CD4-positive, alpha-beta T cell treated with Interleukin-6 for 4 hours (primary cell): ENCODE measurements at places on chromosomes 12 and 14.
A peak's percentile ranks its signal among the peaks of the same experiment; 100 is the strongest.

DNA sequence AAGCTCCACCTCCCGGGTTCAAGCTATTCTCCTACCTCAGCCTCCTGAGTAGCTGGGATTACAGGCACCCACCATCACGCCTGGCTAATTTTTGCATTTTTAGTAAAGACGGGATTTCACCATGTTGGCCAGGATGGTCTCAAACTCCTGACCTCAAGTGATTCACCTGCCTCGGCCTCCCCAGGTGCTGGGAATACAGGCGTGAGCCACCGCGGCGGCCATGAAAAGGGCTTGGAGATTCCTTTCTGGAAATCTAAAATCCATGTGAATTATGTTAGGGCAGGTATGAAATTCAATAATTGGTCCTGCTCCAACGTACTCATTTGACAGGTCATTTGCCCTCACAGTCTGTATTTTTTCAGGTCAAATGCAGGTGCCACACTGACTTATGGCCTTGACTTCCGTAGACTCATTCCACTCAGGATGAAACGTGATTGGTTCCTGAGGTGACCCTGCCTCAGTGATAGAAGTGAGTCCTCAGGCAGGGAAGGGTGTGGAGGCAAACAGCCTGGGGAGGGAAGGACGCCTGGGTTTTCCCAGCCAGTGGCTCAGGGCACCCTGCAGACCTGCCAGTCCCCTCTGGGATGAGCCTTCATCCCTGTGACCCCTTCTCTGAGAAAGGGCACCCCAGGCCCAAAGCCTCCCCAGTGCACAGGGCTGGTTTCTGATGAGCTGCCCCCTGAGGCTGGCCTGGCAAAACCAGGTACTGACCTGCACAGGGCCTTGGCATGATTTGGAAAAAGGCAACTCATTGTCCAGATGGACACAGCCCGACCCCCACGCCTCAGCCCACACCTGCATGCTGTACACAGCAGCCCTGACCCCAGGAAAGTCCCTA, 48.7 kb downstream of the PSMA6 start:
- no peak for DNase-seq

GRCh38 chr12:3884671-3885070, 11.5 kb upstream of the PARP11 start:
- no peak for DNase-seq

DNA sequence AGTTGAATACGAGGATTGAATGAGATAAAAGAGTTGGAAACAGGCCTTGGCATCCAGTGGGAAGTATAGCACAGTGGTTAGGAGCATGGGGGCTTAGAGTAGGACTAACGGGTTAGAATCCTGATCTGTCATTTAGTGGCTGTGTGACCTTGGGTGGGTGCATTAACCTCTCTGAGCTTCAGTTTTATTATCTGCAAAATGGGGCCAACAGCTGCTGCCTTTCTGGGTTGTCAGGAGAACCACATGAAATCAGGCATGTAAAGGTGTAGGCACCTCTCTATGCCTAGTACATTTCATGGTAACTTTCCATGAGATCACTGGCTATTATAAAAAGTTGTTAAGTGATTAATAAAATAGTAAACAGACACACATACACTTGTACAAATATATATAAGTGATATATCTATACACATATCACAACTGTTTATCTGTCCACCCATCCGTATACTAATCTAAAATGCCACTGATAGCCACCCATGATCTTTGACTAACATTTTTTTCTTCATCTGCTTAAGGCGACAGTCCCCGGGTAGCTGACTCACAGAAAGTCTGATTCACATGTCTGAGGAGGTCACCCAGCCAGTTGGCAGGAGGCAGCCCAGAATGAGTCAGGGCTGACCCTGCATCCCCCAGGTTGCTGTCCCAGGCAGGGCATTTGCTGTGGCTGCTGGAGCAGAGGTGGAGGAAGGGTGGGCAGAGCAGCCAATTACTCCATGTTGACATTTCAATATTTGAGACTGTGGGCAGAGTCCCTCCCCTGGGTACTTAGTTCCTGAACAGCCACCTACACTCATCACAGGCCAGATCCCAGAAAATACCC, 125.6 kb upstream of the NOS1 start:
- no peak for DNase-seq

- DNase-seq, result no peak
These were observed 215.0 kb upstream of the USP15 start for GRCh38 chr12:62045211-62045610.

- no peak for DNase-seq
These were observed 6.0 kb upstream of the SPTLC2 start for GRCh38 chr14:77622366-77622961.

- no peak for DNase-seq
These were observed 135.7 kb downstream of the TMEM132C start for GRCh38 chr12:128402486-128403243.

DNA sequence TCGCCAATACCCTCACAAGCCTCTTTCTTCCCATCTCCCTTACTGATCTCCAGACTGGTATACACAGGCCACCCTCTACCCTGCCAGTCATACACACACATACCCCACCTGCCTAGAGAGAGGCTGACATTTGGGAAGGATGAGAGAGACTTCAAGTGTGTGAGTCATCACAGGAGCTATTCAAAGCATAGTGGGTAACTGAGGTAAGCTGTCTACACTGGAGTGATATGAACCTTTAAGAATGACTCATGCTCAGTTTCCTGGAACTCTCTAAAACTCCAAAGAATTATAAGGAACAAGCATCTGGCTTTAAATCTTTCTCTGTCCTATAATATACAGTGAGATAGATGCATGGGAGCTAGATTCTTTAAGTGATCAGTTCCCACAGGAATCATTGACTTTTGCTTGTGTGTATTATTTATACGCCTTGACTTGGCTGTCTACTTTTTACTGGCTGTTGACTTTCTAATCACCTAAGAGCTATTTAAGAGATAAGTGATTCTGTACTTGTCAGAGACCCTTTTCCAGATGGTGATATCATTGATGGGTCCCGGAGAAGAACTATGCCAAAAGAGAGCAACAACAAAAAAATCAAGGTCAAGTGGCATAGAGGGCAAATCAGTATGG, 5.8 kb downstream of the IGF1 start:
- DNase-seq, result no peak

DNA sequence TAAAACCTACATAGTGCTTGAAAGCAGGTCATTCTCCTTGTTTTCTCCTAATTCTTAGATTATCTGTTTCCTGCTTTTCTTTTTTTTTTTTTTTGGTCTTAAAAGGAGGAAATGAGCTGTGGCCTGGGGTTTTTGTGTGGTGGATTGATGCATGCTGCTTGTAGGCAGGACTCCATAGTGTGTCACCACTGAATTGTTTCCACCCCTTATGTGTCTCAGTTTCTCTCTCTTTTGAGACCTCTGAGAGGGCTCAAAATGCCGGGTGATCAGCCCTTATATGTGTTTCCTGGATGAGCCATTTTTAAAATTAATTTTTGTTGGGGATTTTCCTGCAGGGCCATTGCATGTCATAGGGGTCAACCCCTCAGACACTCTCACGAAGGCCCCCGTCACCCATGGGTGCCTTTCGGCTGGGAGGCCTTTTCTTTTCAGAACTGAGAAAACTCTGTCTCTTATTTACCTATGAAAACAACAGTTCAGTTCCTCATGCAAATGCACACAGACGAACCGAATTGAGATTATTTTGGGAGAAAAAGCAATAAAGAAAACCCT, 32.0 kb upstream of the LRRK2 start:
- peak; percentile 5 for DNase-seq

DNA sequence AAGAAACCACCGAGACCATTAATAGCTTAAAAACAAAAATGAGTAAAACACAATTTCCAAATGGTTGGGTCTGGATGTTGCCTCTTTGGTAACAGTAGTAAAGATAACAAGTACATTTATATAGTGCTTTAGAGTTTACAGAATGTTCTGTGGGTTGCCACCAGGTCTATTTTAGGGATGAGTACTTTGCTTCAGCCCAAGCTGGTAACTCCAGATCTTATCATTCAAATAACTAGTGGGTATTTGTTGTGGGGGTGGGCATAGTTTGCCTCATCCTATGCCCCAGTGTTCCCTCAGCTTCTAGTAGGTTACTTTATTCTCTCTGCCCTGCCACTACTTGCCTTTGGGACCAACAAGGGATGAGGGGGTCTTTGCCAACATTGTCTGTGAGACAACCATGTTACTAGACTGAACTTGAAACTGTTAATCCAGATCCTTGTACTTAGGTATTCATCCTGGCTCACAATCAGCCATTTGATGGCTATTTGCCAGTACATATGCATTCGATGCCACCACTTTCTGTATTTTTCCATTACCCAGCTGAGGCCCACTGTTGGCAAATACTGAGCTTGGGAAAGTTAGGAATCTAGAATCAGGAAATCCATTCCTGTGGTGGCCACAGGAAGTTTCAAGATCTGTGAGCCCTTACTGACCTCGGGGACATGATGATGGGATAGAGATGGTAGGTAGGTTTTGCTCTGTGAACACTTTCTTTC, 17.6 kb upstream of the AKAP6 start:
- DNase-seq, result no peak

- peak; percentile 89 for DNase-seq
These were observed 3.0 kb downstream of the LTBP2 start for GRCh38 chr14:74608959-74609611.

DNA sequence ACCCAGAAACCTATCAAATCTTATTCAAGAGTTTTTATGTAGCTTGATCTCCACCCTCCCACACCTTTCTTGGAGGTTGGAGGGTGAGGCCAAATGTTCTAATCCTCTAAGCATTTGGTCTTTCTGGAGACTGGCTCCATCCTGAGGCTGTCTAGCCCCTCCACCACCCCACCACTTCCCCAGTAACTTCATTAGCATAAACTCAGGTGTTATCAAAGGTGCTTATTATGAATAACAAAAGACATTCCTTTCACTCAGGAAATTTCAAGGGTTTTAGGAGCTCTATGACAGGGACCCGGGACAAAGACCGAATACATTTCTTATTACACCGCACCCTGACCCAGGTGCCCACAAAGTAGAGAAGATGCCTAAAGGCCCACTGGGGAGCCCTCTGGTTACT, 2.8 kb upstream of the TMEM229B start:
- no peak for DNase-seq

GRCh38 chr14:77885367-77885766, 85.5 kb downstream of the ADCK1 start:
- no peak for DNase-seq

DNA sequence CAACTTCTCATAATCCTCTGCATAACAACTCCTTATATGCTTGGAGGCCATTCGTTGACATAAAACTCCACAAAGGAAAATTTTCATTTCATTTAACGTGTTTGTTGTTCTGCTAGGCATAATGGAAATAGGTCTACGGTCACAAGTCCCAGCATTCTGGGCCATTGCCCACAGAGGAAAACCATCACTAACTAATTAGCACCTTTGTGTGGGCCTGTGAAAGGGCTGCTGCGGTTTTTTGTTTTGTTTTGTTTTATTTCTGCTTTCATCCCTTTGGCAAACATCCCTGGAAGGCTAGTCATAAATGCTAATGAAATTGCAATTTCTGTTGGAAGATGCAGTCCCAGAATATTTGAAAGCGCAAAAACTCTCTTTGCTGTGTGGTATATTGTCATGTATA, 180.3 kb downstream of the RMST start:
- no peak for DNase-seq

- peak; percentile 52 for DNase-seq
These were observed 2.9 kb upstream of the NAB2 start for GRCh38 chr12:57085999-57086492.

GRCh38 chr14:89616852-89617341, 199.9 kb upstream of the FOXN3 start:
- DNase-seq, result peak; percentile 53

- peak; percentile 88 for DNase-seq
These were observed 518.7 kb downstream of the TMEM121 start for GRCh38 chr14:106044949-106045596.

- DNase-seq, result peak; percentile 34
These were observed 3.0 kb downstream of the ARG2 start for GRCh38 chr14:67622675-67623074.

GRCh38 chr12:124259154-124260066, 35.5 kb upstream of the RFLNA start:
- no peak for DNase-seq

- DNase-seq, result no peak
These were observed 2.0 kb downstream of the SERPINA1 start for GRCh38 chr14:94386085-94387031.

GRCh38 chr12:105167346-105167745, 59.8 kb downstream of the WASHC4 start:
- no peak for DNase-seq

GRCh38 chr14:22588526-22589095, 413 bp downstream of the DAD1 start:
- DNase-seq, result no peak

GRCh38 chr14:35786856-35787255, 22.2 kb downstream of the RALGAPA1 start:
- no peak for DNase-seq

- DNase-seq, result peak; percentile 55
These were observed 25.0 kb downstream of the DAD1 start for GRCh38 chr14:22563987-22564386.

DNA sequence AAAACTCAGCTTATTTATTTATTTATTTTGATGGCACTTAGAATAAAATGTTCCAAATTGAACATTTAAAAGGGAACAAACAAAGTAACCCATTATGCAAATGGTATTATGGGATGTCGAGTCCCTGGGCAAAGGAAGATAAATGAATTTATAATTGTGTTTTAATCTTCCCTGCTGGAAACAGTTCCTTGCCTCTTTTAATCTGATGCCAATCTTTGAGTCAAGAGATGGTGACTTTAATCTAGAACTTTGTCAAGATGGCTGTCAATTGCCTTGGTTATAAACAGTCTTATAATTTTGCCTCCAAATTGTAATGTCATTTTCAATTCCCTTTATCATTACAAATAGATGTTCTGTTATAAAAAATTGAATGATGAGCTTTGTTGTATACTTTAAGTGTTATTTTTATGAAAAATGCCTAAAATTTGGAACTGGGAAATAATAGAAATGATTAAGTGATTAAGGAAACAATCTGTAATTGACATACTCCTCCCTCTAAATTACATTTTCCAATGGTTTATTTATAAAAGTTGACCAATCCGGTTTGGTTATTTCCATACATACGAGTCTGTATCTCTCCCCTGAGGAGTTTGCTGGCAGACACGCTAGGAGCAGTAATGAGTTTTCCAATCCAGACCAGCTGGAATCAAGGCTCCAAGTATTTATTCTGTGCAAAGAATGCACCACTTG, 134.9 kb upstream of the FRMD6 start:
- DNase-seq, result no peak

DNA sequence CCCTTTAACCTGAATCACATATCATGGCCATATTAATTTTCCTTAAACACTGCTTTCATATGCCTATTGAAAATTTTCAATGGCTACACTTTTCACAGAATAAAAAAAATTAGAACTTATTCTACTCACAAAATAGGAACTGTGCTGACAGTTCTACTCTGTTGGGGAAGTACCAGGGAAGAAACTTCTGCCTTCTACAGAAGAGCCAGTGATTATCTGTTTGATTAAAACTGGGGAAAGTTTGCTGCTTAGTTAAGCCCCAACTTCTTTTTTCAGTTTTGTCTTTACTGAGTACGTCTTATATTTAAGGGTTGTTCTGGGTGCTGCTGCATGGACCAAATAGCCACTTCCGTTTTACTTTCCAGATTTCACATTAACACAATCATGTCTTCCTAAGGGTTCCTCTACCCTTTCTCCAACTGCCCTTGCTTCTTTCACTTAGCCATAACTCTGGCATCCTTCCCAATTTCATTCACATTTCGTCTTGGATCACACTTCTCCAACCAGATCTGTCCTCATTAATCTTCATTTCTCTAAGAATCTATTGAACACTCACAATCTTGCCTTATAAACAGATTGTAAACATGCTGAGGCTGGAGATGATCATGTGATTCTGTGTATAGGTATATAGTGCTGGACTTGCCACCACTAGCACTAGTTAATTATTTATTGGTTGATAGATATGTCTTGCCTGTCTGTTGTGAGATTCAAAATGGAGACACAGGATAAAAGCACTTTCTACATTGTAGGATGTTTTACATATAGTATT, 1.9 kb upstream of the SEL1L start:
- DNase-seq, result no peak
